Dermis microvascular lymphatic vessel endothelial cell (primary cell): ENCODE measurements at places on chromosomes 16 and 17.
A peak's percentile ranks its signal among the peaks of the same experiment; 100 is the strongest.

DNA sequence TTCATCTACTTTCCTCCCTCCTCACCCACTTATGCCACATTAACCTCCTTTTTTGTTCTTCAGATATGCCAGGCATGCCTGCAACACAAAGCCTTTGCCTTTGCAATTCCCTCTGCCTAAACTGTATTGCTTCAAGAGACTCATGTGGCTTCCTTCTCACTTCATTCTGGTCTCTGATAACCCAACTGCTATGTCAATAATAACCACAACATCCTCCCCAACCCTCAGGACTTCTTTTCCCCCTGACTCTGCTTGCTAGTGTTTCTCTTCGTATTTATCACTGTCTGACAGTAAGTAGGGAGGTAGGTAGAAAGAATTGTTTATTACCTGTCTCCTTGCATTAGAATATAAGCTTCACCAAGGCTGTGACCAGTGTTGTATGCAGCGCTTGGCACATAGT, 22.4 kb downstream of the RBL2 start:
- no peak for DNase-seq

DNA sequence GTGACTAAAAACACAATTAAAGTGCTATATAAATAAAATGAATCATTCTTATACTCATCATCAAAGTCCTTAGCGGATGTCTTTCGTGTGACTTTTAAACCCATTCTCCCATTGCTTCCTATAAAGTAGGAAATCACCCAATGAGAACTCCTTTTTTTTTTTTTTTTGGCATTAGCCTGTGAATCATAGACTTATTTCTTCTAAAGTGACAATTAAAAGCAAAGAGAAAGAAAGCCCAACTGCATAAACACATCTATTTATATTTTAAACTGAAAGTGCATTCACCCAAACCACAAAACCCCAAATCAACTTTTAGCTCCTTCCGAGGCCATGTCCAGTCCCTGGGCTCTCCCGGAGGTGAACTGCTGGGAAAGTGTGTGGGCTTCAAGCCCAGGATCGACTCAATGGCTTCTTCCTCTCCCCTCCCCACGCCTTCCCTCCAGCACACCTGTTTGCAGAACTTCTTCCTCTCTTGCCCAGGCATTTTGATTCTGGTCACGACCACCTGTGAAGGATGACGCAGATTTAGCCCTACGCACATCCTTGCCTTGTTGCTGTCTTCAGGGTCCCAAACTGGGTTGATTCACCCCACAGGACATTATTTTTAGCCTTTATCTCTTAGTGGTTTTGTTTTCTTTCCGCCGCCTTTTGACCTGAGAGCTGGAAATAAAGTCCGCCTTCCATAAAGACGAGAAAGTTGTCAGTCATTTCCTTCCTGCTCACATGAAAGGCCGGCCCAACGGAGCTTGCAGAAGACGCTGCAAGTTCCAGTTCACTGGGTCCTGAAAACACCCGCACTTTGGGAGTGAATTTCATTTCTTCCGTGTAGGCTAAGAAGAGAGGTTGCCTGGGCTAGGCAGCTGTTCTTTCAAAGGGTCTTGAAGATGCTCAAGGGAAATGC, 166.8 kb downstream of the MAP2K6 start:
- peak; percentile 56 for DNase-seq

GRCh38 chr16:11306997-11307638, 26.0 kb upstream of the PRM1 start:
- DNase-seq, result no peak

GRCh38 chr17:28720247-28720996, 637 bp downstream of the RPL23A start:
- DNase-seq, result no peak

DNA sequence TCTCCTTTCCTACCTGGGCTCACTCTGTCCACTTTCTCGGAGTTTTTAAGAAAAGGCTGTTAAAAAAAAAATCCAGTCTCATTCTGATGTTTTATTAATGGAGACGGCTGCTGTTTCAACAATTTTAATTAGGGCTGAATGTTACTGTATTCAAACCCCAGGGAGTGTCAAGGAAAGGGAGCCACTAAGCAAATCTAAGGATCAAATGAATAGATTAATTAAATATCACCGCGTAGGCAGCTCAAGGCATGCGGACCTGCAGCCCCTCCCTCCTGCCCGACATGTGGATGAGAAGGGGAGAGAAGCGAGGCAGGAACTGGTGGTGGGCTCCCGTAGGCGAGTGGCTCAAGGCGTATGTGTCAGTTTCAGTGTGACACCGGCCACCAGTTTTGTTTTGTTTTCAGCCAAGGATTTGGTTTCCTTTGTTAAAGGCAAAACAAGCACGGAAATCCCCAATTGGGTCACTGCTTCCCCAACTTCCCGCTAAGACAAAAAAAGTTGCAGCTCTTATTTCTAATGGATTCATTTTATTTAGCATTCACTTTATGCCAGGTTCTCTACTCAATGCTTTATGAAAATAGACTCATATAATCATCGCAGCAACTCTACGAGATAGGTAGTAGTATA, 110.6 kb downstream of the GP2 start:
- DNase-seq, result no peak

DNA sequence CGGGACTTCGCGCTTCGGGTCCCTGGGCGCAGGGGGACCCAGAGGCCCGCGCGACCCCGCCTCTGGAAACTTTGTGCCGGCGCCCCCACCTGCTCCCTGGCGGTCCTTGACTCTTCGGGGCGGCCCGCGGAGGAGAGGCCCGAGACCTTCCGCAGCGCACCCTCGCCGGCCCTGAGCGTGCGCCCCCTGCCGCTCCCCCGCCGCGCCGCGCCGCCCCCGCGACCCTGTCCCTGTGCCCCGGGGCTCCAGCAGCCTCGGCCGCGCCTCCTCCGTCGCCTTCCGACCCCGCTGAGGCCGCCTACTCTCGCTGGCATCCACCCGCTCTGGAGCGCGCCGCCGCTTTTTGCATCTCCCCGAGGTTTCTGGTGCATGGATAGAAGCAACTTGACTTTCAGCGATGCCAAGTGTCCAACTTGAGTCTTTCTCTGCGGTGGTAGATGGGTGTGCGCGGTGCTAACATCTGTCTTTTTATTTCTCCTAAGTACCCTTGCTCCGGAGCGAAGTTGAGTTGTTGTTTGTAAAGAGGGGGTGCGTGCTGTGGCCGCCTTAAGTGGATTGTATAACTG, 414 bp downstream of the DUSP14 start:
- DNase-seq, result peak; percentile 56

DNA sequence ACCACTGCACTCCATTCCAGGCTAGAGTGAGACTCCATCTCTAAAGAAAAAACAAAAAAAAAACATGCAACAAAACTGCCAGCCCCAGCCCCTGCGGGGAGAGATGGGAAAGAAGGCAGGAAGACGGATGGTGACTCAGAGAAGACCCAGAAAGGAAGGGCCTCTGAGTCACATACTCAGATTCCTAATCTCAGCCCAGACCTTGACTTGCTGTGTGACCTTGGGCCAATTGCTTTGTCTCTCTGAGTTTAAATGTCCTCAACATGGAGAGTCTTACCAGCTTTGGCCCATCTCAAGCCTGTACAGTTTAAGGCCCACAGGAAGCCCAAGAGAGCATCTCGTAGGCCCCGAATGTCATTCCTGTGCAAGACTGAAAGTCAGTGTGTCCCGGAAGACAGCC, 86.5 kb upstream of the LHX1 start:
- DNase-seq, result no peak

DNA sequence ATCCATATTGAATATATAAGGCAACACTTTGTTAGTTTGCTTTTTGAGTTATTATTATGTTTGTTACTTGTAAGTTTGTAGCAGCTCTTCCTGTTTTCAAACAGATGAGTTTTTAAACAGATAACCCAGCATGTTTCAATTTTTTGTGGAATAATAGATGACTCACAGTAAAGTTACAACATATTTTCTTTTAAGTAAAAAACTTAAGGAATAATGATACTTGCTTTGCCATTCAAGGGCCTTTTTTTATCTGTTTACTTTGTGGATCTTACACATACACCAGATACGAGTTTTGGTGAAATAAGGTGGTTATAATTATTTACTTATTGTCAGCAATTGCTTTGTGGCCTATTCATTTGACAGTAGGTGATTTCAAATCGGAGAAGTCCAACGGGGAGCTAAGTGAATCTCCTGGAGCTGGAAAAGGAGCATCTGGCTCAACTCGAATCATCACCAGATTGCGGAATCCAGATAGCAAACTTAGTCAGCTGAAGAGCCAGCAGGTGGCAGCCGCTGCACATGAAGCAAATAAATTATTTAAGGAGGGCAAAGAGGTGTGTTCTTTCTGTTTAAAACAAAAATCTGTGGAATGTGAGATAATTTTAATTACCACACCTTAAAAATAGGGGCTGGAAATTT, 66.3 kb downstream of the BPTF start:
- peak; percentile 3 for DNase-seq

DNA sequence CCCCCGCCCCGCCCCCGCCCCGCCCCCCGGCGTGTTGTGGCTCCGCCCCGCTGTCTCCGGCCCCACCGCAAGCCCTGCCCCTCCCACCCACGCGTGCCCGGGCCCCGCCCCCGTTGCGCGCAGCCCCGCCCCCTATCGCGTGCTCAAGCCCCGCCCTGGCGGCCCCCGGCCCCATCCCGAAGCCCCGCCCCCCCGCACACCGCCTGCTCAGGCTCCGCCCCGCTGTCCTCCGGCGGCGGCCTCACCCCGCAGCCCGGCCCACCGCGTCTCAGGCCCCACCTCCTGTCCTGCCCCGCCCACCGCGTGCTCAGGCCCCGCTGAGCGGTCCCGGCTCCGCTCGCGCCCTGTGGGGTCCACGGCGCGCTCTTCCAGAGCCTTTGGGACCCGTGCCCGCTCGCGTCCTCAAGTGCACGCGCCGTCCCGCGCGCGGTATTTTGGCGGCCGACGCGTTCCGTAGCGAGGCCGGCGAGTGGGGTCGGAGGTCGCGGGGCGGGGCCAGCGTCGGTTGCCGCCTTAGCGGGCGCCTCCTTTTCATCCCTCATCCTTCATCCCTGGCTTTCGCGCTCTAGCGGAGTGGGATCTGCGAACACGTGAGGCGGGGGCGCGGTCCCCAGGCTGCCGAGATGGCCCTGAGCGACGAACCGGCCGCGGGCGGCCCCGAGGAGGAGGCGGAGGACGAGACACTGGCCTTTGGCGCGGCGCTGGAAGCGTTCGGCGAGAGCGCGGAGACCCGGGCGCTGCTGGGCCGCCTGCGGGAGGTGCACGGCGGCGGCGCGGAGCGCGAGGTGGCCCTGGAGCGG, at the start of gene TBCD:
Gene TBCD (plus strand): TSS at position 495 of the 800 bp plus-strand sequence. CDS start 129 bp downstream, at position 624.
- peak; percentile 93 for DNase-seq

GRCh38 chr16:64880994-64881393, 240.9 kb downstream of the CDH11 start:
- DNase-seq, result no peak

- DNase-seq, result peak; percentile 56
These were observed at the start of gene SEC14L1 for GRCh38 chr17:77140878-77141767. Gene SEC14L1 (plus strand): TSS chr17:77140969. CDS start chr17:77143597, 2,628 bp downstream.

- no peak for DNase-seq
These were observed 11.8 kb upstream of the CLTC start for GRCh38 chr17:59607817-59608403.

DNA sequence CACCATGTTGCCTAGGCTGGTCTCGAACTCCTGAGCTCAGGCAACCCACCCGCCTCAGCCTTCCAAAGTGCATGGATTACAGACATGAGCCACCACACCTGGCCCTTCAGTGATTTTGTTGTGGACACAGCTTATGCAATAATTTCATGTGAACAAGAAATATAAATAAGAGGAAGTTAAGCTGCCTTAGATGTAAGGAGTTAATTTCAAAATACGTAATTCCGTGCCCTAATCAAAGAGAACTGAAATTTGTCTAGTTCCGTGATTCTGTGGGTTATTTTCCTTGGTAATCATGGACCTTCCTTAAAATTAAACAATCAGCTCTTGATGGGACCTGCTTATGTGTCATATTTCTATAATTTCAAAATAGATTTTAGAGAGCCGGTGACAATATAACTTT, 11.9 kb downstream of the TVP23A start:
- no peak for DNase-seq

GRCh38 chr16:4700997-4701743, 7.8 kb downstream of the NUDT16L1 start:
- no peak for DNase-seq

DNA sequence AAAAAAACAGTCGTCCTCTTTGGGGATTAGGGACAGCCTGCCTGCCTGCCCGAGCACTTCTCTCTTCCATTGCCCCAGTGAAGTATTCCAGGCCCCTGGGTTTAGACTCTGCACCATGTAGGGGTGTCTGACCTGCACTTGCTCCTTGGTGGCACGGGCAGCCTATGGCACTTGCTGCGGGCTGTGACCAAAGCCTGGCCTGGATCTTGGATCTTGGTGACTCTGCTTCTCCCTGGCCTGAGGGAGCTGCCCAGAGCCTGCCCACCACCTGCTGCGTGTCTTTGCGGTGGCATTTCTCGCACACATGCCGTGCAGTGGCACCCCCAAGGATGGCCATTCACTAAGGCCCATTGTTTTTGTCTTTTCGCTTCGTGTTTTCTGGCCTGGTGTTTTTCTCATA, 6.1 kb upstream of the STH start:
- no peak for DNase-seq

- no peak for DNase-seq
These were observed 199.4 kb downstream of the PHKB start for GRCh38 chr16:47660540-47660939.

GRCh38 chr17:79974566-79975497, 60.8 kb downstream of the TBC1D16 start:
- DNase-seq, result no peak

DNA sequence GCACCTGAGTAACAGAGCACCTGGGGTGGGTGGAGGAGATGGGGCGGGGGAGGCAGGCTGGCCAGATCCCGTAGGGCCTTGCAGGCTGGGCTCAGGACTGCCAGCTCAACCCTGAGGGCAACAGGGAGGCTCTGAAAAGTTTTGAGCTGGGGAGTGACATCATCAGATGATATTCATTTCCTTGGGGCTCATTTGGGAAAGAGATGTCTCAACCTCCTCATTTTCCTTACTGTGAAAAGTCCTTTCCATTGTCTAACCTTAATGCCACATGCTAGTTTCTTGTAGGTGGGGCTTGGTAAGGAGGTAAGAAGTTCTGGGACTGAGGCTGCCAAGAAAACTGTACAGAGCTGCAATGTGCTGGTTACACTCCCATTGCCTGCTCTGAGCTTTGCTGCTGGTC, 3.7 kb downstream of the TNS4 start:
- no peak for DNase-seq

DNA sequence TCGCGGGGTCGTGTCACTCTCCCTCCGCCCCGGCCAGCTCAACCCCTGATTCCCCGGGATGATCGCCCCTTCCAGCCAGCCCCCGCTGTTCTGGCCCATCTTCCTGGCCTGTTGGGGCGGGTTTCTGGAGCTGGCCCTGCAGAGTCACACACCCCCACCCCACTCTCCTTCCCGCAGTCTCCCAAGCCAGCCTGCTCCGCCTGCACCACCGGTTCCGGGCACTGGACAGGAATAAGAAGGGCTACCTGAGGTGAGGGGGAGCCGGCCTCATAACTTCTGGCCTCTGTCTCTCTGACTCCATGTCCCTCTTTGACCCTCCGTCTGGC, 621 bp downstream of the CHP2 start:
- DNase-seq, result no peak

DNA sequence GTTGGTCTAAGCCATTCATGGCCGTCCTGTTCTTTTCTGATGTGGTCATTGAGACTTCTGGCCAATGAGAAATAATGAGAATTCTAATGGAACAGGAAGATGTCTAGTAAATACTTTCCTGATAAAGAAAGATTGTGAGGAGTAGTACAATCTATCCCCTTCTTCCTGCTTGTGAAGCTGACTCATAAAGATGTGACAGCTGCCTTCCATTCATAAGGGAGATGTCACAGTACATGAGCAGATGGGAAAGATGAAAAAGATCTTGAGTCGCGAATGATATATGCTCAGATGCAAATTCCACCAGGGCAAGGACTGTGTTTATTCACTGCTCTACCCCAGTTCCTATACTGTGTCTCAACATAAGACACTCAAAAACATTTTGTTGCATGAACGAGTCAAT, 111.7 kb upstream of the FOXF1 start:
- DNase-seq, result no peak
